Frontal cortex (tissue), 4 donors: ENCODE measurements at places on chromosomes 5 and 9.
A peak's percentile ranks its signal among the peaks of the same experiment; 100 is the strongest.

DNA sequence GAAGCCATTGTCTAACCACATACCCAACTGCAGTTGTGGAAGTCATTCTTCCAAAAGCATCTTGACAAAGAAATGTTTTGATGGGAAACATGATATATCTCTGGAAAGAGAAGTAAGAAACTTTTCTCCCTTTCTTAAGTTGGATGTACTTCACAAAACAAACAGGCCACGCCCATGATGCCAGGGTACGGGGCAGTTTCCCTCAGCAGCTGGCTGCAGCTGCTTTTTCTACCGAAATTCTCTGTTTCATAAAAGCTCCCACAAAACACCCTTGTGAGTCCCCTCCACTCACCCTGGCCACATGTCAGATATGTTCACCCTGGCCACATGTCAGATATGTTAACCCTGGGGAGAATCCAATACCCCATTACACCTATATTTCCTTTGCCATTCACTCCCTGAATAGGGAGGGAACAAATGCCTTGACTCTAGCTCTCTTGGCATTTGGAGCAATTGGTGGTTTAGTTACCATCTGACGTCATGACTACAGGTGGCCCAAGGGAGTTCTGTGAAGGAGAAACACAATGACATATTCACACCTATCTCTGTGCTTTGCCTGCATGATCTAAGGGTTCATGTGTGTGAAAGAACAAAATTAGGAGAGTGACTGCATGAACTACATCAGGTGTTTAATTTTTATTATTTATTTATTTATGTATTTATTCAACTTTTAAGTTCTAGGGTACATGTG lies 103.0 kb downstream of the AOPEP start:
- no peak for DNase-seq

- peak; percentile 74 for DNase-seq
Measured at GRCh38 chr9:136694163-136694871, 7.1 kb upstream of the AGPAT2 start.

DNA sequence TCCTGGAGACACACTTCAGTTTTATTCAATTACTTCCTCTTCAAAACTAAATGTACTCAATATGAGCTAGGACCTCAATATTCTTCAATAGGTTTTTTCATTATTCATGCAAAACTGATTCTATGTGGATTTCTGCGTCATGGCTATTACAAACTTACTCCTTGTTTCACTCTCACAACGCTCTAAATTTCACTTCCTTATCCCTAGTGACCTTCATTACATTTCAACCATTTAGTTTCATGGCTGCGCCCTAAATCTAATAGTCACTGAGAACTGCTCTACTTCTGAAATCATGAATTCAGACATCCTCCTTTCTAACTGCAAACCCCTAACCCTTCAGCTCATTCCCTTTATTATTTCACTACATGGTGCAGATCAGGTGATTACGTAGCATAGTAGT lies 93.9 kb downstream of the SLC25A46 start:
- no peak for DNase-seq

DNA sequence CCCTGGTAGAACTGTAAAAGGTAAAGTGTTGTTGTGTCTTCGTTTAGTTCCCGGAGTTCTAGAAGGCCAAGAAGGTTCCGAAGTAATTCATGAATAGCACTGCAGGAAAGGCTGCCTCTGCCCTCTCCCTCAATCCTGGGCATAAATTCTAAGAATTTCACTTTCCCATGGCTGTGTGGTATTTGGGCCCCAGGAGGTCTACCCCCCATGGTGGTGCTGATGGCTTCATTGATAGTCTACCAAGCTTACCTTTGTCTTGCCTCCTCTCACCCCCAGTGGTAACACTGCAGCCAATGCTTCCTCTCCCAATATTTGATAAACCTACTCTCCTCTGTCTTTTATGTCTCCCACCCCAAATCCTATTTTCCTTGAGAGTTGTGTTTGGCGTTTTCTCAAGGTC lies 39.5 kb downstream of the ADAMTS16 start:
- DNase-seq: no peak

- DNase-seq: no peak
Measured at GRCh38 chr5:142870532-142871362, 100.6 kb downstream of the ARHGAP26 start.

- no peak for DNase-seq
Measured at GRCh38 chr5:167850911-167851310, 440.5 kb upstream of the WWC1 start.

- DNase-seq: no peak
Measured at GRCh38 chr5:151709109-151709735, 22.5 kb upstream of the SPARC start.

GRCh38 chr9:87520172-87520683 lies 22.6 kb downstream of the DAPK1 start:
- DNase-seq: no peak

GRCh38 chr5:16768184-16768583 lies 151.4 kb upstream of the RETREG1 start:
- no peak for DNase-seq

- no peak for DNase-seq
Measured at GRCh38 chr9:76654575-76654974, 109.7 kb upstream of the PCA3 start.

DNA sequence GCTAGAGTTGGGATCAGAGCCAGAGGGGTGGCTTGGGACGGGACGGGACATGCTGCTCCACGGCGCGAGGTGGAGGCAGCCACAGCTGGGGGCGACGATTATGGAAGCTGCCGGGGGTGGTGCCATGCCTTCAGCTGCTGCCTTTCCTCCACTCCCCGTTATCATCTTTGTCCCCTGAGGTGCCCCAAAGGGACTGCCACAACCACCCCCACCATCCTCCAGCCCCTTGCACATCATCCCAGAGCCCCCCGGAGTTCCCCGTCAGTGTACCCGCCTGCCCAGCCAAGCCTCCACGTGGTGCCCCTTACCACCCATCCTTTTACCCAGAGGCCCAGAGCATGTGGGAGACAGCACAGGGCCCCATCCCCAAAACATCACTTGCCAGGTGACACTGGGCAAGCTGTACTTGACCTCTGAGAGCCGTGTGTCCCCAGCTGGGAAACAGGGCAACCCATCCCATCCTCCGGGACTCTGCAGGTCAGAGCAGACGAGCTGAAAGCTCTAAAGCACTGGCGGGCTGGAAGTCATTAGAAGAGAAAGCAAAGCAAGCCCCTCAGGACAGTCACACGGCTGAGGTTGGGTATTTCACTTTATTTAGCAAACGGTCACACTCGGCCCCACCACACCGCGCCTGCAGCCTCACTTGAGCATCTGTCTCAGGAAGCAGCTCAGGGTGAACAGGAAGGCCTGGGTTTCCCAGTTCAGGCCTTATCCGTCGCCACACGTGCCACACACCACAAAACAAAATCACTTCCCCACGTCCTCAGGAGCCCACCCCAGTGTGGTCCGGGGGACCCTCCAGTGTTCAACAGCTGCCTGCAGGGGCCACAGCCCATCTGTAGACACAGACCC lies 19.5 kb upstream of the MXD3 start:
- no peak for DNase-seq

GRCh38 chr9:4196376-4196775 lies 103.5 kb downstream of the GLIS3 start:
- no peak for DNase-seq

DNA sequence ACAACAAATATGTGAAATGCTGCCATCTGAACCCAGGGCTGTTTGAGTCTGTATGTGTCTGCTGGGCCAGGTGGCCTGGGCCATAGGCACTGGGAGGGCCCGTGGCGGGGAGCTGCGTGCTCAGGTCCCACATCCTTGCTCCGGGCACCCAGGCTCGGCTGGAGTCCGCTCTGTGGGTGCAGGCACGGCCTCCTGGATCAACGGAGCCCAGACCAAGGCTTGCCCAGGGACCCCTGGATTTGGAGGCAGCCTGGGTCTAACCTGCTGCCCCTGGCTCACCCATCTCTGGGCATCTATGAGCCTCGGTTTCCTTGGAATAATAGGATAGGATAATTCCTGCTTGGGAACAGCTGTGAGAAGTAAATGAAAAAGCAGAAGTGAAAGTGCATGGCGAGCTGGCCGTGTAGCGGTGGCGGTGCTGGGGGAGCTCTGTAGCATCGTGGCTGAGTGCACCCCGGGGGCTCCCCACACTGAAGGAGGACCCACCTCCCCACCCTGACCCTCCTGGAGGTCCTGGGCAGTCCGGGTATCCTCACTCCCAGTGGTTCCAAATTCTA lies 1.2 kb downstream of the CDHR2 start:
- no peak for DNase-seq

DNA sequence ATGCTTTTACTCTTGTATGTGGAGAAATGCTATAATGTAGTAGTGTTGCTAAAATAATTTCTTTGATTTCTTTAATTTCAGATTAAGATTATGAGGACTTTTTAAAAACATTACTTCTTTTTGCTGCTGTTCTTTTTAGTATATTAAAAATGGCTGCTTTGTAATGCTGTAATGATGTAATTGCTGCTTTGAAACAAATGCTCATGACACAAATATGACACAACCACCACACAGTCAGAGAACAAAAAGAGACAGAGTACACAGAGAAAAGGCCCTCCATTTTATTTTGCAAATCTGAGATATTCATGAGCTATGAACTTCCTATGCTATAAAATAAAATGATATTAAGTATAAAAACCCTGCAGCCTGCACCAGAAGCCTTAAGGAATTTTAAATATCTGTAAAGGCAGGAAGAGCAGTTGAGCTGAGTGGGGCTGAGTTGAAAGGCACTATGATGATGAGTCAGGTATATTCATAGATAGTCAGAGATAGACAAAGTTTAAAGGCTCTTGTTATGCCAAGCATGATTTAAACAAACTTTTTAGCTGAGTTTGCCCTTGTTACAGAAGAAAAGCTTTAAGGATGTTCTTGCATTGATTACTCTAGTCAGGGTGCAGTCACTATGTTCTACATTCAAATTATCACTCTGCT lies 5.1 kb upstream of the POU5F2 start:
- no peak for DNase-seq

- no peak for DNase-seq
Measured at GRCh38 chr9:132006677-132007370, 72.8 kb downstream of the MED27 start.

DNA sequence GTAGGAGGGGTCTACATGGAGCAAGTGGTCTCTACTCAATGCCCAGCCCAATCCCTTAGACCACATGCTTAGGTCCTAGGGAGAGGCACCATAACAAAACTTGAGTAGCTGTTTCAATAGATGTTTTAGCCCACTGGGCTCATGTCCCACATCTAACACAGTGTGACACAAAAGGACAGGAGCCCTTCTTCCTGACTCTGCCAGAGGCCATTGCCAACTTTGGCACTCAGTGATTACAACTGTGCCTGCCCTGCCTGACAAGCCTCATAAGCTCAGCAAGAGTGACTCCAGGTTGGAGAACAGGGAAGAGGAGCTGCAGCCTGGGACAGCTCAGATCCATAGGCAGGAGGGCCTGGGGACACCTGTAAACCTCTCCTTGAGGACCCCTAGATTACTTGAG lies 230.8 kb downstream of the ENC1 start:
- no peak for DNase-seq

DNA sequence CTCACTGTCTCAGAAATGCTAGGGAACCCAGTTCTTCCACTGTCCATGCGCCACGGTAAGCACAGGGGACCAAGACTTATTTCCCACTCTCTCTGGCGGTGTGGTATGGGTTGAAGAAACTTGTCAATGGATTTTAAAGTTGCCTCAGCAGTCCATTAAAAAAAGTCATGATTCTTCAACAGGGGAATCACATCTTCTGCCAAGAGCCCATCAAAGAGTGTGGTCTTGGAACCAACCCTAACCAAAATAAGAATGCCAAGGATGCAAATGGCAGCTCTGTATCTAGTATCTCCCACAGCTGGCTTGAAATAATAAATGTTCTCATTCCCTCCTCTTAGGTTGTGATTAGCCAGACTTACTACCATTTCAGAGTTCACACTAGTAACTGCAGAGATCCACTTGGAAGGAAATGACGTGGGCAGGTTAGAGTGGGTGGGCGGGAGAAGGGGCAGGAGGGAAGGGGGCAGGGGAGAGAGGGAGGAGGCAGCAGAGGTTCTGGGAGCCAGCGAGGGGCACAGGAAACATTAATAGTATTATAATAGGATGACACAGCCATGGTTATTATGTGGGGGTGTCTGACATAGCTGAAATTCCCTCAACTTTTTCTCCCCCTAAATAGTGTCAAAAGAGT lies 17.6 kb downstream of the PTCH1 start:
- DNase-seq: no peak

- no peak for DNase-seq
Measured at GRCh38 chr5:92508271-92508670, 1072.7 kb downstream of the NR2F1-AS1 start.

GRCh38 chr5:1831257-1831656 lies 30.1 kb downstream of the NDUFS6 start:
- DNase-seq: no peak

- DNase-seq: no peak
Measured at GRCh38 chr5:32542216-32543059, 42.9 kb upstream of the SUB1 start.

- no peak for DNase-seq
Measured at GRCh38 chr5:139501381-139501780, 18.8 kb upstream of the STING1 start.

GRCh38 chr5:122390154-122390553 lies 78.1 kb downstream of the SNCAIP start:
- no peak for DNase-seq

DNA sequence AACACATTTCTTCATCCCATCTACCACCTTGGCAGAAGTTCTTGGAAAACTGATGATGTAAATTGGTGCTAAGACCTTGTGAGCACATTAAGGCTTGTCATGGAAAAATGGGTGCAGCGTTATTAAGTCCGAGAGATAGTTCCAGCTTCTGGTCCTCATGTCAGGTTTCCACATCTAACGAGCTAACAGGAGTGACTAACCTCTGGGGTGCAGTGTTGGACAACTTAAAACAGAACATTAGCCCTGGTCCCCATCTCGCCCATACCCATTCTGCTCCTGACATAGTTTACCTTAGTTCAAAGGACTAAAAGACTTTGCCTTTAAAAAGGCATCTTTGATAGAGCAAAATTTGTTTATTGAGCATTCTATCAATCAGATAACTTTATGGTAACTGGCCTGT lies 128.0 kb downstream of the SLC1A3 start:
- DNase-seq: no peak

DNA sequence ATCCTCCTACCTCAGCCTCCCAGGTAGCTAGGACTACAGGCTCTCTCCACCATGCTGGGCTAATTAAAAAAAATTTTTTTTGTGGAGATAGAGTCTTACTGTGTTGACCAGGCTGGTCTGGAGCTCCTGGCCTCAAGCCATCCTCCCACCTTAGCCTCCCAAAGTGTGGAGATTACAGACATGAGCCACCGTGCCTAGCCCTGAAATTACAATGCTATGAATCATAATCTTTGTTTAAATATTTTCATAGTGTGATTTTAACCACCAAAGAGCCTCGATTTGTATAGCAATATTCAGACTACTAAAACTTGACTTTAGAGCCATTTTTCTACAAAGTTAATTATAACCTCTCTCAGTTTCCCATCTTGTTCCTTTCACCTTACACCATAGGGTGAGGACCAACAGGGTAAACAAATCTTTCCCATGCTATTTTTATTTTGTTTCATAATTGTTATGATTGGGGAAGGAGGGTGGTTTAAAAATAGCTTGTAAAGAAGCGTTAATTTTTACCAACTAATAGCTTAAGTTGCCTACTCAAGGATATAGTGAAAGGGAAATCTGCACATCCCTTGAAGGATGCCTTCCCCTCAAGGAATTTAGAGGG lies 32.7 kb downstream of the UBE2D2 start:
- DNase-seq: no peak
